NCI-H1417 (cell line): ENCODE measurements at places on chromosomes 2 and 18.

GRCh38 chr2:39491653-39492052, 54.6 kb upstream of the MAP4K3 start:
- DNase-seq, result no peak

DNA sequence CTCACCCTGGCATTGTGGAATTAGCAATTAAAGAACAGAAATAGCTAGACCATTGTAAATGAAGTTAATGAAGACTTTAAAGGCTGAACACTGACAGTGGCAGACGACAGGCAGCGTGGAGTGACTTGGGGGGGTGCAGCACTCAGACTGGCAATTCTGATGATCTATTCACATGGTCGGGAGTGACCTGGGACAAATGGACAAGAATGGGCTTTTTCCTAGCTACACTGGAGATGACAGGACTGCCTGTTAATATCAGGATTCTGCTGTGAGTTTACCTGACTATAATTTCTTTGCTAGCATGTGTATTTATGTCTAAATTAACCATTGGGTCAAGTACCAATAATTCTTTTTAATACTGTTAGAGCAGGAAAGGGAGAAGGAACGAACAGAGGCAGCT, 199.6 kb downstream of the FBXO15 start:
- no peak for DNase-seq

GRCh38 chr2:129764376-129765325, 214.8 kb upstream of the RAB6C start:
- no peak for DNase-seq

DNA sequence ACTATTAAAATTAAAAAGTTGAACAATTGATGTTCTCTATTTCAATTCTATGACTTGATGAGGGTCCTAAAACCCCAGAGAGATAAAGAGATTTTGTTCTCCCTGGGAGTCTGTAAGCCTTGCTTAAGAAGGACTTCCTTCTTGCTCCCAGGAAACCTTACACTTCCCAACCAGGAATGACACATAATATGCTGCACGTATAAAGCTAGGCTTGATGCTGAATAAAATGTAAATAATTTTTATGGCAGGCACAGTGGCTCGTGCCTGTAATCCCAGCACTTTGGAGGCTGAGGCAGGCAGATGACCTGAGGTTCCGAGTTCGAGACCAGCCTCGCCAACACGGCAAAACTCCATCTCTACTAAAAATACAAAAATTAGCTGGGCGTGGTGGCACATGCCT, 27.8 kb downstream of the SPIRE1 start:
- DNase-seq, result no peak

DNA sequence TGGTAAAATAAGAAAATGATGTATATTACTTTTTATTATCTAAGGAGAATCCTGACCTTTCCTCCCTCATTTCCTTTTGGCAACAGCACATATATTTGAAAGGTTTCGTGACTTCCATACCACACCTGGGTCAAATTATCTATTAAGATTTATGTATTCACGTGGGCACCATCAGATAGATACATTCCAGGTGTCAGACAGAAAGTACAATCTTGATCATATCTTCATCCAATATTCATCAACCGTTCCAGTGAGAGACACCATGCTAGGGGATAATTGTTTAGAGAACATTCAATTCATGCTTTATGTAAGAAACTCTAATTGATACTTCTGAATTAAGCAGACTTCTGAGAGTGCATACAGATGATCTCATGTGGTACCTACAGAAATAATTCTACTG, 73.7 kb downstream of the SCN9A start:
- no peak for DNase-seq

GRCh38 chr2:219289537-219290361, 10.6 kb downstream of the DNAJB2 start:
- no peak for DNase-seq

DNA sequence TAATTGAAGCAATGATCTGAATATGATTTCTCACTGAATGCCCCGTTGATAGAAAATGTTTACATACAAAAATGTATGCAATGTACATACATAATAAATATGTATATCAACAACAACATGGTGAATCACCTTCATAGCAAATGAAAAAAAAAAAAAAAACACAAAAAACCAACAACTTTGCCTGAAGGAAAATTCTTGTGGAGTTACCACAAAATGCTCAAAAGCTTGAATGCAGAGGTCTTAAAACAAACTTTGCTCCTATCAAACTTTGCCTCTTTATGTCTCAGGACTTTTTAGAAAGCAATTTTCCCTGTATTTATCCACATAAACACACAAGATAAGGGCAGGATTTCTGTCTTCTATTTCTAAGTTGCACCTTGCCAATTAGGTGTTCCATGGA, 92.9 kb upstream of the SIX2 start:
- no peak for DNase-seq

DNA sequence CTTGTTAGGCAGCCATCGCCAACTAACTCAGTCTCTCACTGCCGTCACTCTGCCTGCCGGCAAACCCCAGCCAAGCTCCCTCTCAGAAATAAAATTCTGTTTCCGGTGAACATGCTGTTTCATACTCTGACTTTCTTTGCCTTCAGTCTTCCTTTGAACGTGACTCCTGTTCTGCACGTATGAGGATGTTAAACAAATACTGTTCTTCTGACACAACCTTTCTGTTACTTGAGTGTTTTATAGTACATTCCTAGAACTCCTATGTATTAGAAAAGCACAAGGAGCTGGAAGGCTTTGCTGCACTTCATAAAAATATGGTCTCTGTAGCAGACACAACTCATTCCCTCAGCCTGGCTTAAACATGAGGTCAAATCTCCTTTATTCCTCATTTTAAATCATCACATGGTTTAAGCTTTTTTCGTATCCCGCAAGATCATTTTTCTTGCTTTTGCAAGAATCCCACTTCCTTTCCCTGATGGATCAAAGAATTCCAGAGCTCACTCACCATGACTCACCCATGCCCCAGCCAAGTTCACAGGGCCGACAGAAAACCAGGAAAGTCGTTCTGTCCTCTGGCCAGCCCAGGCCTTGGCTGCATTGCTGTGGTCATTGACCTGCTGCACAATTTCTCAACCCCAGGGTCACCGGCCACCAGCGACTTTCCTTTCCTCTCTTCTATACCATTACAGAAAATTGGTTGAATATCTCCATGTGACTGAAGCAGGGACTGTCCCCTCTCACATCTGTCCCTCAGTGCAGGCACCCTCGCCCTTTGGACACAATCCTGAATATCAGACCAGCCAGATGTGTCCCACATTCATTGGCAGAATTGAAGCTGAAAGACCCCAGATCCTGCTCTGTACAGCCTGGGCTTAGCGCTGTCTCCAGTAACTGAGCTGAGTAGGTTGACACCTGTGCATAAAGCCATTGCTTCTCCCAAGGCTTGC, 183.1 kb upstream of the ARL4C start:
- no peak for DNase-seq

DNA sequence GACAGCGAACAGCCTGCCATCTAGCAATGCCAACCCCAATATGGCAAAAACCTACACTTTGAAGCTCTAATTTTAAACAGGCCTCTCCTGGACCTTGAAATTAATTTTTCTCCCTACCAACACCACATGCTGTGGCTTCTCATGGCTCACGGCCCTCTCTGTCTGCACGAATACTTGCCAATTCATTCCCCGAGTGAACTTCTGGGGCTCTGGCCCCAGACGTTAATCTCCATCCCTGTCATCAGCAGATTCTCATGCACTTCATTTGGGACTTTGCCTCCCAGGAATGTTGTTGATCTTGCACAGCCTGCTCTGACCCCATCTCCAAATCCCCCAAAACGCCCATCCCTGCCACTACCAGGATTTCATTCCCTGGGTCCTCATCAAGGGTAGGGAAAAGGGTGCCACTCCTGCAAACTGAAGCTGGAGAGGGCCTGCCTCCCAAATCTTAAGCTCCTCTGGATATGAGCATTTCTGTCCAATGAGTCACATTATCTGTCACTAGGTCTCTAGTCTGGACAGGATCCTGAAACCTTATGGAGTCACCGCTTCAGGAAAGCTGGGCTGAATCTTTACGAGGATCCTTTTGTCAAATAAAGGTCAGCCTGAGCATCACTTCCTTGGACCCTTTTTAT, 10.4 kb downstream of the FIGLA start:
- DNase-seq, result no peak

DNA sequence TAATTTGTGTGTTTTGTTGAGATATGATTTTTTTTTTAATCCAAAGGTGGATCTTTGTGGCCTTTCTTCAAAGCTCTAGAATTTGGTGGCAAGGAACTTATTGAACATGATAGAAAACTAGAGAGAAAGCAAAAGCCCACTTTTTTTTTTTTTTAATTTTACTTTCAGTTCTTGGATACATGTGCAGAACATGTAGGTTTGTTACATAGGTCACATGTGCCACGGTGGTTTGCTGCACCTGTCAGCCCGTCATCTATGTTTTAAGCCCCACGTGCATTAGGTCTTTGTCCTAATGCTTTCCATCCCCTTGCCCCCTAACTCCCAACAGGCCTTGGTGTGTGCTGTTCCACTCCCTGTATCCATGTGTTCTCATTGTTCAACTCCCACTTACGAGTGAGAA, 135.9 kb downstream of the RHBDD1 start:
- DNase-seq, result no peak

- no peak for DNase-seq
Measured at GRCh38 chr2:240289701-240290431, 145.6 kb upstream of the GPC1 start.

GRCh38 chr2:235597081-235597615, 103.3 kb downstream of the AGAP1 start:
- no peak for DNase-seq

GRCh38 chr18:11948852-11949523, 32.3 kb upstream of the IMPA2 start:
- DNase-seq, result no peak

DNA sequence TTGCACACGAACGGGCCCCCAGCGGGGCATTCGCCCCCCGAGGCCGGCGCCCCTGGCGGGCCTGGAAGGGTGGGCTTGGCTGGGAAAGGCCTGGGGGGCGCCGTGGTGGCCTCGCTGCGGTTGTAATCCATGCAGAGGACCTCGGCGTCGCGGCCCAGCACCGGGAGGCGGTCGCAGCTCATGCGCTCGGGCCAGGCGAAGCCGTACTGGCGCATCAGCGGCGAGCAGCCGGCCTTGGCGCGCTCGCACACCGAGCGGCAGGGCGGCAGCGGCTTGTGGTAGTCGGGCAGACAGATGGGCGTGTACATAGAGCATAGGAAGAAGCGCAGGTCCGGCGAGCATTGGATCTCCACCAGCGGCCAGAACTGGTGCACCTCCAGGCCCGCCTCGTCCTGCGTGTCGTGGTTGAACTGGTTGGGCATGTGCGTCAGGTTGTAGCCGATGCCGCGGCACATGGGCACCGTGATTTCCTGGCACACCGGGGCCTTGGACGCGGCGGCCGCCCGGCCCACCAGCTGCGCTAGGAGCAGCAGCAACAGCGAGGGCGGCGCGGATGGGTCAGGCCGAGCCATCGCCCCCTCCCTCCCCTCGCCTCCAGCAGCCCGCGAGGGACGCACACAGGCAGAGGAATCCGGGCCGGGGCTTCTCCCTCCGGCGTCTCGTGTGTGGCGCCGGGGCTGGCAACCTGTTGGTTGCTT, 1.4 kb downstream of the FZD5 start:
- peak; percentile 85 for DNase-seq

GRCh38 chr2:132849118-132849517, 179.1 kb upstream of the LYPD1 start:
- DNase-seq, result no peak

DNA sequence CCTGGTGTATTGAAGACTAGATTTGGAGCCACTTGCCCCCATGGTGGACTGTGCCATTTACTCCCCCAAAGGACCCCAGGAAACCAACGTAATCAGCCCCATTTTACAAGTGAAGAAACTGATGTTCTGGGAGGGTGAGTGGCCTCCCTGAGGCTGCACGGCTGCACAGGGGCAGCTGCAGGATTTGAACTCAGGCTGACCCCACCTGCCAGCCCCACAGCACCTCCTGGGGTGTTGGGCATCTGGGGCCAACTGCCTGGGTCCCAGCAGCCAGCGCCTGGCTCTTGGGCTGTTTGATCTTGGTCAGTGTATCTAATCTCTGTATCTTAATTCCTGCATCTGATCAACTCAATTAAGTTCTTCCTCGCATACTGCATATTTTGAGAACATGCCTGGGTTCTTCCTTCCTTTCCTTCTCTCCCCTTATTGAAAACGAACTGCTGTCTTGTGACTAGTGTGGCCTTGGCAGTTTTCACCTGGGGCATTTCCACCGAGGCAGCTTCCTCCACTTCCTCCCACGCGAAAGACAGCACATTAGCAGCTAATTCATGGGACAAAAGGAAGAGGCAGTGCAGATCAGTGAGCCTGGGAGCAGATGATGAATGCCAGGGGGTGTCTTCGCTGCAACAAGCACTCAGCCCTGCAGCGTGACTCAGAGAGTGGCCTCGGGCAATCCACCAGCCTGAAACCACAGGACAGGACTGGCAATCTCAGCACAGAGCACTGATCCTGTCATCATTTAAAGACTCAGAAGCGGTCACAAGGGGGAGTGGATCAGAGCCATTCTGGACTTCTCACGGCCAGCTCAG, 184.1 kb upstream of the RAB12 start:
- DNase-seq, result peak; percentile 86

- DNase-seq, result no peak
Measured at GRCh38 chr2:230435431-230435830, 19.4 kb downstream of the SP100 start.

- no peak for DNase-seq
Measured at GRCh38 chr2:145797692-145798091, 1277.8 kb upstream of the ZEB2 start.

- peak; percentile 71 for DNase-seq
Measured at GRCh38 chr2:238256594-238257104, 16.8 kb upstream of the HES6 start.

DNA sequence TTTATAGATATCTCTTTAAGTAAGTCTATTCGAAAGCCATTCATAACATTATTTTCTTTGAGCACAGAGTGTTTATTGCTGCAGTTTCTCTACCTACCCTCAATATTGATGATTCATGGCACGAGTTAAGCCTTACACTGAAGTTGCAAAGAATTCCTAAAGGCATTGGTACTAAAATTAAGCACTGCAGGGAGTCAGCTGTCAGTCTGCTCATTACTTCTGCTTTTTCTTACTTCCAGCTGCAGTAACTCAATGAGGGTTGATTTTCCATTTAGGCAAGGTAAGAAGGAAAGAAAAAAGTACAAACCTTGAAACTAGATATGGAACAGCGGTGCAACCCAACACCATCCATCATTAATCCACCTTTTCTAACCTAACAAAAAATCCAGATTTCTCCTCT, 65.2 kb downstream of the RNF152 start:
- no peak for DNase-seq

DNA sequence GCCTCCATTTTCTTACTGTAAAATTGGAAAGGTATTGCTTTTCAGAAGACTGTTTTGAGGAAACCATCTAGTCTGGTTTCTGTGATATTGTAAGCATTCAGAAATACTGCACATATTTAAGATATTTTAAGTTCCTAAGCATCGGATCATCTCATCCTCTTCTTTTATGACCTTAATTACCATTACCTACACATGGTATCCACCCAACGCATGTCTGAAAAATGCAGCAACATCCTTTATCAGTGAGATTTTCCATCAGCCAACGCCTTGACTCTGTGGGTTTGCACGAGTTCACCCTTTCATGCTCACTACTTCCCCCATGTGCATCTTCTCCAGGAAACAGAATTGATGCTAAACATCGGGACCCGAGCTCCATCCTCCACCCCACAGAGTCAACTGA, 84.3 kb downstream of the COL4A4 start:
- DNase-seq, result no peak

GRCh38 chr2:10417551-10418335, 30.4 kb downstream of the ODC1 start:
- no peak for DNase-seq
